ENCODE measurements at places on chromosomes 2 and 18.

DNA sequence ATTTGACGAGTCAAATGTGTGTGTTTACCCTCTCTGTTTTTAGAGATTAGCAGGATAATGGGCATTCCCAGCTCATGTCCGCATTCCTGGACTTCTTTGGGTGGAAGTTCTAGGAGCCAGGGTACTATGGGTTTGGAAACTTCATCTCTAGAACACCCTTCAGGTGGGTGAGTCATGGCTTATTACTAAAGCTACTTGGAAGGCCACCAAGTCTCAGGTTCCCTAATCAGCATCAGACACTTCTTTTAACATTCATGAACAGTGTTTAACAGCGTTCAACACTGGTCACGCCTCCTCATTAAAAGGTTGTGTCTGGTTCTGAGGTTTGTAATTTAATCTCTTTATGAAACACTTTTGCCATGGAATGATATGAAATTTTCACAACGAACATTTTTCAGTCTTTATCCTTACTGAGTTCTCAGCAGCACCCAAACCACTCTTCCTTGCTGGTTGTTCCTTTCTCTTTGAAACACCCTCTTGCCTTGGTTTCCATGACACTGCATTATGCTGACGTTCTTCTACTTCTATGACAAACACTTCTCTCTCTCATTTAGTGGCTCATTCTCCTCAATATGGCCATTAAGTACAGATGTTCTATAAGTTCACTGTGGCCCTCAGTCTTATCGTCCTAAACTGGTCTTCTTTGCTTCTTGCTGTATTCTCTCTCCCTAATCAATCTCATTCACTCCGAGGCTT is 49.3 kb downstream of the MMADHC start:
- peak; percentile 6 for DNase-seq

GRCh38 chr2:232723027-232723426 is 25.9 kb downstream of the GIGYF2 start:
- DNase-seq = no peak

DNA sequence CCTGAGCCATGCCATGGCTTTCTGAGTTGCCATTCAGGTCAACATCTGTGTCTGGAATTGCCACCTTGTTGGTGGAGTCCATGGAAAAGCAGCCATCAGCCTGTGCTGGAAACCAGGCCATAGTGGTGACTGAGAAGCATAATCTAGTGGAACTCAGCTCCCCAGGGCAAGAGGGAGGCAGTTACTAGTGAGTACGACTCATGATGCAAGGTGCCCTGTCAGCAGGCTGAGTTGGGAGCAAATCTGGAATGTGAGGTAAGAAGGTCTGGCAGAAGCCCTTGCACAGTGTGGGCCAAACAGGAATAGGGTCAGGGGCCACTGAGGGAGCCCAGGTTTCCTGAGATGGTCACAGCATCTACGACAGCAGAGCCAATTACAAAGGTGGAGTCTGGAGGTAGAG is 37.1 kb downstream of the SULT1C2 start:
- DNase-seq = no peak

- DNase-seq = no peak
These were observed 46.3 kb downstream of the RTTN start for GRCh38 chr18:70158992-70159717.

- DNase-seq = no peak
These were observed 10.5 kb downstream of the PCARE start for GRCh38 chr2:29063646-29064345.

GRCh38 chr2:173984866-173985604 is 19.9 kb upstream of the SP3 start:
- no peak for DNase-seq

- no peak for DNase-seq
These were observed 40.5 kb upstream of the EFHD1 start for GRCh38 chr2:232592772-232593395.

- no peak for DNase-seq
These were observed 292.4 kb upstream of the SETBP1 start for GRCh38 chr18:44388329-44388728.
